ENCODE measurements at places on chromosomes 7 and 10.

DNA sequence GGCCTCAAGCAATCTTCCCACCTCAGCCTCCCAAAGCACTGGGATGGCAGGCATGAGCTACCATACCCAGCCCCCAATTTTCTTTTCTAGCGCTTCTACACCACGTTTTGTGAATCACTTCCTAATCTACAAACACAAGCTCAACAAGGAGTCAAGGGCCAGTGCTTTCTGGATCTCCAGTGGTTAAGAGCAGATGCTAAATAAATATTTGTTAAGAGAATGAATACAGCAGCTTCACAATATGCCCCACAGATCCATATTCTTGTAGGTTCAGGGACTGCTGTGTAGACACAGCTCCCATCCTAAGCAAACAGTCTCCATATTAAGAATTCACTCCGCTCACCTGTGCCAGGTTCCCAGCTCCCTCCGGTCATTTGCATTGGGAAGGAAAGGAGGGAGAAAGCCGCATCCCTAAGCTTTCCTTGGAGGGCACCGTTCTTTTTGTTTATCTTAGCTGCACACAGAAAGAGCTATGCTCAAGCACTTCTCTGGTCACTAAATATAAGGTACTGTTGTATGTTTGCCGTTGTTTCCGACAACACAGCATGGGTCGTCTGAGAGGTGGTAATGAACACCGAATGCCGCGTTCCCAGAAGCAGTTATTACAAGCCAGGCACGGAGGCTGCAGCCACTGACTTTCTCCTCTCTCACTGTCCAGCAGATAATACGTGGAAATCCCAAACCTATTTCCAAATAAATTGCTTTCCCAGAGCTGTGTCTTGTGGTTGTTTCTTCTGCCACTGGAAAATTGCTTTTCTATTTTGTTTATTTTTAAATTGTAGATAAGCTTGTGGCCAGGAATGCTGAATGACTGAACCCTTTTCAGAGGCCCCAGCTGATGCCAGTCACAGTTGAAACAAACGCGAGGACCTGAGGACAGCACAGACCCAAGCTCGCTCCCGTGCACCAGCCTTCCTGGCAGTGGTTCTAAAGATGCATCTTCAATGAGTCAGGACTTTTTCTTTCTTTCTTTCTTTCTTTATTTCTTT is 217.1 kb downstream of the PRPF18 start:
- no peak for DNase-seq

DNA sequence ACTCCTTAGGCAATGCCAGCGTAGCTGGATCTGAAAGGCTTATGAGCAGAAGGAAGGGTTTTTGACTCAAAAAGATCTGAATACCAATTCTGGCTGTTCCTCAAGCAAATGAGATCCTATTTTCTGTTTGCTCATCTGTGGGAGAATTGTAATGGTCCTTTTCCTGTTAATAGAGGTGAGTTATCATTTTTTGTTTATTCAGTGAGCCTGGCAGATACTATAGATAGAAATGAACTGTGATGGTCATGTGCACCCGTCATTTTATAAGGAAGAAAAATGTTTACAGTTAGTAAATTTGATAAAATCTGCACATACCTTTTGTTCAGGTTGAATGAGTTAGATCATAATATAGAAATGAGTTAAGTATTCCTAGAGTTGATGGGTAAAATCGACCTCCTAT is 97.7 kb downstream of the ACTR3B start:
- no peak for DNase-seq

DNA sequence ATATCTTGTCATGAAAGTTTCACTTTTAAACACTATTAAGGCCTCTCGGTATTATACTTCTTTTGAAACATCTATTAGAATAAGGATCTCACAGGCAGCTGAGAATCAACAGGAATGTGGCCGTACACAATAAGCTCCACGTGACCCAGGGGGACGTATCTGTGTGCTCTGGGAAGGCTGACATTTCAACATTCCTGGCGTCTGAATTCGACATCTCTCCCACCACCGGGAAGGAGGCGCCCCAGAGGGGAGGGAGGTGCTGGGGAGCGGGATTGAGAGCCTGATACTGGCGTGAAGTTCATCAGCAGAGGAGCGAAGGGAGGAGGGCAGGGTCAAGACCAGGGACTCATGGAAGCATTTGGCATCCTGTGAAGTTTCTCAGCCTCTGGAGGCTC is 401.3 kb downstream of the DNAJB6 start:
- DNase-seq: no peak

DNA sequence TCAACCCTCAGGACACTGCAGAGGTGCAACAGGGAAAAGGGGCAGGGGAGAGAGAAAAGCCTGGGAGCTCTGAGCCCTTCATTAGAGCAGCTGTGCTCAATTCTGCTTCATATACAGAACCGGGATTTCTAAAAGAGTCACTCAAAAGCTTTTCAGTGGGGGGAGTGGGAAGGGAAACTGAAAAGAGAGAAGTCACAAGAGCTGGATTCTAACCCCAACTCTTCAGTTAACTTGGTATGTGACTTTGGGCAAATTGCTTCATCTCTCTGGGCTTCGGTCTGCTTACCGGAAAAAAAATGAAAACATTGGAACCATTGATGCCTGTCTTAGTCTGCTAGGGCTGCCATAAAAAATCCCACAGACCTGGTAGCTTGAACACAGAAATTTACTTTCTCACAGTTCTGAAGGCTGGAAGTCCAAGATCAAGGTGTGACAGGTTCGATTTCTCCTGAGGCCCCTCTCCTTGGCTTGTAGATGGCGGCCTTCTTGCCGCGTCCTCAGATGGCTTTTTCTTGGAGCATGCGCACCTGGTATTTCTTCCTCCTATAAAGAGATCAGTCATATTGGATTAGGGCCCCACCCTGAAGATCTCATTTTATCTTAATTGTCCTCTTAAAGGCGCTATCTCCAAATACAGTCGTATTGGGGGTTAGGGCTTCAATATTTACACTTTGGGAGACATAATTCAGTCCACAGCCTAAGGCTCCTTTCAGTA is 118.3 kb upstream of the KMT2E start:
- DNase-seq: no peak

GRCh38 chr7:55189146-55189766 is 170.4 kb downstream of the EGFR start:
- no peak for DNase-seq

GRCh38 chr10:70441895-70442309 is 421 bp upstream of the NODAL start:
- DNase-seq: no peak

GRCh38 chr10:86753638-86754434 is 2.6 kb upstream of the BMPR1A start:
- DNase-seq: no peak

GRCh38 chr7:144713850-144714249 is 122.0 kb downstream of the TPK1 start:
- no peak for DNase-seq

DNA sequence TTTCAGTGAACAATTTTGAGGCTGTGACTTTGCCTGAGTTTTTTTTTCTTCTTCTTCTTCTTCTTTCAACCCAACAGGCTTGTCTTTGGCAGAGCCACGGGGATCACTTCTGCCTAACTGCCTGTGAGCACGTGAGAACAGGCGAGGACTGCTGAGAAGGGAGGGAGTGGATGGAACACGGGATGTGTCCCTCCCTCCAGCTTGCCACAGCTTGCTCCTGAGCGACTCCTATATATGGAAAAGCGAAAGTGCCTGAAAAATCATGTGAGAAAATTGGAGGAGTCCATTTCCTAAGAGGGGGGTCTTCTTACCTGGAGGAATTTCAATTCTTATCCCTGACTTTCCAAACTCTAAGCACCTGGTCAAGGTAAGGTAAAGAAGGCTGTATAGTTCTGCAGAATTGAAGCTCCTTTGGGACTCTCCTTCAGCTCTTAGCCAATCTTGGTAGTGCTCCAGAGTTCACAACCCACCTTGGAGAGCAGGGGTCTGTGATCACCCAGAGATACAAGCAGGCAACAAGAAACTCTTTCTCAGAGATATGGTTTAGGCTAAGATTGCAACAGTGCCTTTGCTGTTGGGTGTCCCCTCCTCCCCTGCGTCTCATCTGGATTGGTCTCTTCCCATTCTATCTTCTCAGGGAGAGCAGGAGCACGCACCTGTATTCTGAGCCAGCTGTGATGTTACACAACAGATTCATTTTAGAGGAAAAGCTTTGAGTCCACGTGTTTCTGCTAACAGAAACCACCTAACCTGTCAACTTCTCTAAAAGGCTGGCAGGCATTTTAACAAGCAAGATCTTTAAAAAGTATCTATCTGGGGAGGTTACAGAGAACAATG is at the start of gene MAT1A:
MAT1A (minus strand) TSS at position 208 of the 837 bp plus-strand sequence. CDS start 235 bp downstream, outside the sequence.
- DNase-seq: no peak

GRCh38 chr7:91850455-91850854 is 30.0 kb downstream of the MTERF1 start:
- DNase-seq: no peak

- DNase-seq: peak; percentile 46
Observed at GRCh38 chr10:102229810-102230263, 3.7 kb downstream of the ELOVL3 start.

DNA sequence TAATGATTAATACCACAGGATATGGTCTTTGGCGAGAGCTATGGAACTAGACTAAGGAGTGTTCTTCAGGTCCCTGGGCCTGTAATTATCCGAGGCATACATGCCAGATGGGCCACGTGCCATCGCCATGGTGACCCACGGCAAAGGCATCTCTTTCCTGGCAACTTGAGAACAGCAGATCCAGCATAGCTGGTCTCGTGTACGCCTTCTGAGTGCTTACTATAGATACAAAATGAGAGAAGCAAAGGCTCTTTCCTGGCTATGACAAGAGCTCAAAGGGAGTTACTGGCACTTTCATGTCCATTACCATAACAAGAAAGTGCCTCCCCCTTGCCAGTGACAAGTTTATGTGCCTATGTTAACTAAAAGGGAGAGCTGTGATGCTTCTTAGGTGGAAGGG is 26.0 kb upstream of the GLI3 start:
- DNase-seq: no peak

DNA sequence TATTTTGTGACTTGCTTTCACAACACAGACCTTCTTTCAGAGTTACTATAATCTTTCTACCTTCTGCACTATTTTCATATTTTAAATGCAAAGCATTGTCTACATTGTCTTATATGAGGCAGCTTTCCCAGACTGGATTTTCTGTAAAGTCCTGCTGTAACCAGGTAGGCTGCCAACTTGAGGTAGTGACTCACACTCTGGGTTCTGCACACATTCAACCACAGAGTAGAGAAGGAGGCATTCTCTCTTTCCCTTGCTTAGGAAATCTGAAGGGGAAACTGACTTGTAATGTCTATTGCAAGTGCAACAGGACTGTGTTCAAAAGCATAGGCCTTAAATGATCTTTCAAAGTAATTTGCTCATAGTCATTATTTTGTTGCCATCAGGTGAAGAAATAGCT is 461.4 kb downstream of the GRM8 start:
- DNase-seq: no peak

DNA sequence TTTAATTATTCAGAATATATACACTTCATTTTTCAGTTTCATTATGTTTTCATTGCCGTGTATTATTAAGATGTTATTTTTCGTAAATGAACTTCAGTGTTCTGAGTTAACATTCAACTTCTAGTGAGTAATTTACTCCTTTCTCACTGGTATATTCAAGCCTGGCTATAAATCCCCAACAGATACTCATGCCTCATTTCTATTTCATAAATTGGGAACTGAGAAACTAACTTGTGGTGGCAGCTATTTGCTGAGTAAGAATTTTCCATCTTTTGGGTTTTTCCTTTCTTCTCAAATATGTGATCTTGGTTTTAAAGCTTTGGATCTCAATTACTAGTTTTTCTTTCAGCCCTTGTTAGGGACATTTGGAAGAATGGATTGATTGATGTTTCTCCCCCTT is 281.1 kb downstream of the CDK14 start:
- DNase-seq: no peak

DNA sequence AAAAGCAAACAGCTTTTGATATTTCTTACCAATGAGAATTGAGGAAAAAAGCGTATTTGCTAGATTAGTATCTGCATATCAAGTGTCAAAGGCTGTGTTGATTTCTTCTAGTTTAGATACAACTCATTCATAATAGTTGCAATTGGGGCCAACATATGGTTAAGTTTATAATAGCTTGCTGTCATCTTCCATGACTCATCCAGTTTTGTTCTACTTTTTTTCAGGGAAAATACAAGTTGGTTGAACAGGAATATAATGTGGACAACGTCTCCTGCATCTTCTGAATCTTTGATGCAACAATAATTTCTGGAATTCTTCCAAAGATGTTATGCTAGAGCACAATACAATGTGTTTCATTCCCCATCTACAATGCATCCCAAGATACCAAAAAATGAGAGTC is 182.0 kb downstream of the THSD7A start:
- no peak for DNase-seq

- no peak for DNase-seq
Observed at GRCh38 chr7:80464211-80464610, 47.7 kb downstream of the GNAT3 start.

DNA sequence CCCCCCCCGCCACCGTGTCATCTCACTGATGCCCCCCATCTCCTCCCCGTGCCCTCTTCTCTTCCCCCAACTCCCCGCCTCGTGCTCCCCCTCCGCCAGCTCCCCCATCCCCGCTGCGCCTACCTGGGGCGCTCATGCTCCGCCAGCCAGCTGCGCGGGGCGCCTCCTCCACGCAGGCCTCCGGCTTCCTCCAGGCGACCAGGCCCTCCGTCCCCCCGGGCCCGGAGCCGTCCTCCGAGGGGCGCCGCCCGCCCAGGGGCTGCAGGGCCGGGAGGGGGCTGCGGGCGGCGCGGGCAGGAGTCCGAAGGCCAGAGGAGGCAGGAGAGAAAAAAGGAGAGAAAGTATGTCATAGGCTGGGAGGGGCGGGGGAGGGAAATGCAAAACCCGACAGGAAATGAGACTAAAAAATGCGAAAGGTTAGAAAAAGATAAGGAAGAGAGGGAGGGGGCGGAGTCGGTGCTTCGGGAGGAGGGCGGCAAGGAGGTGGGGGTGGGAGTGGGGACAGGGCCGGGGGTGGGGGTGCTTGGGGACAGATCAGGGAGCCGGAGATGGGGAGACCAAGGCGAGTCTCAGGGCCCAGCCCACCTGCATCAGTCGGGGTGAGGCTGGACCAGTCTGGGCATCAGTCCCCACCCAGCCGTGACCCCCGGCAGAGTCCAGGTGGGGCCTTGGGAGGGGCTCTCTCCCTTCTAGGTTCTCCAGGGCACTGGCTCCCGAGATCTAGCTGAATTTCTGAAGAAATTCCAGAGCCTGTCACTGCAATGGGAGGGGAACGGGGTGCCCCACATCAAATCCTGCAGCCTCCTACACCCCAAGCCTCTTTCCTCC is at the start of gene CARD11:
CARD11 (minus strand) TSS at position 324 of the 828 bp plus-strand sequence. CDS start 85,361 bp downstream, outside the sequence.
- DNase-seq: no peak

GRCh38 chr7:43674559-43675436 is 54.5 kb downstream of the COA1 start:
- DNase-seq: no peak

DNA sequence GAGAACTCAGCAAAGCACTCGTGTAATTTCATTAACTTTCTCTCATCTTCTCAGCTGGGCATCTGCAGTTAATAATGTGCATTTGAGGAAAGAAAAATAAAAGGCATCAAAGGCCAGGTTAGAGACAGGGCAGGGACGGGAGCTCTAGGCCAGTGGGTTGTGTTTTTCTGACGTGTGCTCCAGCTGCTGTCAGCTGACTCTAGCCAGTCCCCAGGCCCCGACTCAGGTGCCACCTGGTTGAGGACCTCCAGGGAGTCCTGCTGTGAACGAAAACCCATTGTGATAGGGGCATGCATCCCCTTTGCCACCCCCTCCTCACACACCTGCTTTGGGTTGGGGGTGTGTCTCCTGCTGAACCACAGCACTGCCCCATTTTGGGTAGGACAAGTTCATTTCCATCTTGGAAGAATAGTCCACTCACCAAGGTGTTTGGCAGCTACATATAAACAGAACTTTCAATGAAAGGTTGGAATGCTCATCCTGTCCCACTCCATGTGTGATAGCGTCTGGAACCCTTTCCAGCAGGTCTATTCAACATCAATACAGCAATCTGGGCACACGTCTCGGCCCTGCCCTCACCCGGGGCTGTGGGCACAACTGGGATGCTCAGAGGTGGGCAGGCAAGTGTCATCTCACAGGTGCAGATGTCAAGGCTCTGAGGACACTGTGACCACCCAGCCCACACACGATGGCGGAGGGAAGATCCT is 146.1 kb upstream of the FAM20C start:
- DNase-seq: peak; percentile 1
